ENCODE measurements at places on chromosomes 3 and 15. TPM values are rescaled to one million over a fixed set of nuclear protein-coding genes. Genes with fewer than 3 reads are reported as not detected.

- no peak for DNase-seq
Observed at GRCh38 chr15:49624056-49624455, 3.2 kb downstream of the DTWD1 start.

Gene TMC3
- not detected for total RNA-seq

Gene EXD1
- total RNA-seq: not detected

Gene TGM5
- not detected for total RNA-seq

Gene RARRES1
- not detected for total RNA-seq

- peak; percentile 19 for DNase-seq
Observed at GRCh38 chr3:52313774-52314188, 2.3 kb upstream of the DNAH1 start.

- peak; percentile 60 for DNase-seq
Observed at GRCh38 chr3:52820736-52821135, 9.7 kb downstream of the ITIH4 start.

DNA sequence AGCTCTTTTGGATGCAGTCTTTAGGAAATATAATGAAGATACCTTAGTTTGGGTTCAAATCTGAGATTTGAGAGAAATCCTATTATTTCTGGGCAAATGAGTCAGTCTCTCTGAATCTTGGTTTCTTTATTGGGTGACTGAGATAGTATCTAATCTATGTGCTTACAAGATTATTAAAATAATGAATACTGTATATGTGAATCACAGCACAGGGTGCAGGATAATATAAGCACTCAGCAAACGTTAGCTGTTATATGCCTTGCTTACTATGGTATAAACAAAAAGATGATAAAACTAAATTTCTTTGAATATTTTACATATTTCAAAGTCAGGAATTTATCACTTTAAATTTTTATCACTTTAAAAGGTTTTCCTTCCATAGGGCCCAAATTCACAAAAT lies 29.6 kb downstream of the FGF7 start:
- DNase-seq: no peak

Gene GP5
- total RNA-seq: 0.39 TPM

DNA sequence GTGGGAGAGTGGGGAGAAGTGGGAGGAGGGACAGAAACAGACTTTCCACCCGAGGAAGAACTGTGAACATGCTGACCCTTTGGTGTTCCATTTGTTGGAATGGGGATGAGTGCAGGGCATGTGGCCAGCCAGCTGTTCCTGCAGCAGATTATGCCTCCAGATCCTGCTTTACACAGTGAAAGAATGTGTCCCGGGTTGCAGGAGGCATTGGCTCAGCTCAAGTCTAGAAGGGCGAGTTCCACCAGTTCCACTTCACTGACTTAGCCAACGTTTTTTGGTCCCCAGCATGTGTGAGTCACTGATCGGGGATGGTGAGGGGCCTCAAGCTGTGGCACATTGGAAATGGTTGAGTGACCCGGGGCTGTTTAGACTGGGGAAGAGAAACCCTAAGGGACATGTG lies 307.0 kb upstream of the ROPN1 start:
- DNase-seq: no peak

DNA sequence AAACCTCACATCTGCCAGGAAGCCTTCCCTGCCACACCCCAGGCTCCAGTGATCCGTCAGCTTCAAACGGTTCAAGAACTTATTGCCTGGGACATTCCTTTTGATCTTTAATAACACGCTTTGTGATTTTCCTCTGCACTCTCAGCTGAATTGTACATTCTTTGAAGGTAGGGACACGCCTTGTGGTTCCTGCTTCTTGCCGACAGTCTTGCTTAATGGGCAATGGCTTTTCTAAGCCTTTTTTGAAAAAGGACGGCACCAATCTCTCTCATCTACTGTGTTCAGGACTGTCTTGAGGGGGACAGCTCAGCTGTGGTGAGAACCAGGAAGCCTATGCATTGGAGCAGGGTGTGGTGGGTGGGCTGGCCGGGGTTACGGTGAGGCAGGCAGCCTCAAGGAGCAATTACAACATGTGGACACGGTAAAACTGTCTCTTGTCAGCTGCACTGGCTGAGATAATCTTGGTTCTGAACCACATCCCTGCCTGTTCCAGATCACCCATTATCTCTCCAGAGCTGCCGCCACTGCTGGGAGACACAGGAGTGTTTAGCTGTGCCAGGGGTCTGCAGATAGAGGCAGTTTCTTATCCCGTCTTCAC lies 46.0 kb upstream of the GLCE start:
- no peak for DNase-seq

Gene CCDC50
- 26.5 TPM for total RNA-seq

- no peak for DNase-seq
Observed at GRCh38 chr3:43028001-43028400, 48.9 kb downstream of the GASK1A start.

GRCh38 chr15:64583519-64583918 lies 123.1 kb downstream of the ZNF609 start:
- peak; percentile 55 for DNase-seq

- no peak for DNase-seq
Observed at GRCh38 chr3:126025116-126025729, 56.2 kb downstream of the ROPN1B start.

GRCh38 chr3:194570235-194570634 lies 63.0 kb downstream of the TMEM44 start:
- DNase-seq: no peak

DNA sequence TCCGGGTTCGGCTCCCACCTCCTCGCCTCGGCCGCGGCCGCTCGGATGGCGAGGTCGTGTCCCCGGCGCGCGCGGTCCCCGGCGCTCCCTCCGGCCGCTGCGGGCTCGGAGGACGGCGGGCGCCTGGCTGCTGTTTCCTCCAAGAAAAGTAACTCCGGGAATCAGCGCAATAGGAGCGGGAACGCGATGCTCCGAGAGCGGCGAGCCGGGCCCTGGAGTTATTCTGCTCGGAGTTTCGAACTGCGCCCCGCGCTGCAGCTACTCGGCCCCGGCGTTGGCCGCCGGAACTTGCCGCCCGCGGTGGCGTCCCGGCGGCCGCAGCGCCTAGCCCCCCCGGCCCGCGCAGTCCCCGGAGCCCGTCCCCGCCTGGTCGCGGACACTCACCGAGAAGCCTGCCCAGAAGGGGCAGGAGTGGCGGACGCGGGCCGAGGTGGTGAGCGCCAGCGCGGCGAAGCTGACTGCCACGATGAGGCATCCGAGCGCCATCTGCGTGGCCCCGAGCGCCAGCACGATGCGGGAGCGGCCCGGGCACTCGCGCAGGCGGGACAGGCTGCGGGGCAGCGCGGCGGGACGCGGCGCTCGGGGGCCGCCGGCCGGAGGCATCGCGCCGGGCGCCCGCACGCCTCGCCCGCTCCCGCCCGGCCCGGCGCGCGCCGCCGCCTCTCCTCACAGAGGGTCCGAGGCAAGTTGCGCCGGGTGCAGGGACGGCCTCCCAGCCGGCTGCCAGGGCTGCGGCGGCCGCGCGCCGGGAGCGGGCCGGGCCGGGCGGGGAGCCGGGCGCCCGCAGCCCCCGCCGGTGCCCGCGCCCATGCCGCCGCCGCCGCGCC lies 251.9 kb downstream of the TJP1 start:
- DNase-seq: peak; percentile 34
